ENCODE measurements at places on chromosomes 3 and 15. TPM values are rescaled to one million over a fixed set of nuclear protein-coding genes. Genes with fewer than 3 reads are reported as not detected.

Gene WDR49
- 0.14 TPM for total RNA-seq

Gene ABHD10
- 57.6 TPM for total RNA-seq

Gene PLA2G4F
- total RNA-seq: 0.07 TPM

Gene CD200
- 23.5 TPM for total RNA-seq

Gene MYRIP
- total RNA-seq: not detected

Gene HESX1
- 0.72 TPM for total RNA-seq

Gene CD200R1
- 1.4 TPM for total RNA-seq

Gene DOCK3
- total RNA-seq: 7.2 TPM

Gene ZNF502
- 2.3 TPM for total RNA-seq

Data from activated T-cell treated with anti-CD3 and anti-CD28 coated beads, Interleukin-2, amount 50 U/mL, for 72 hours (primary cell).